NCI-H2029 treated with DMSO at 0.1 percent for 48 hours (cell line): ENCODE measurements at places on chromosomes 13 and 19.
A peak's percentile ranks its signal among the peaks of the same experiment; 100 is the strongest.

DNA sequence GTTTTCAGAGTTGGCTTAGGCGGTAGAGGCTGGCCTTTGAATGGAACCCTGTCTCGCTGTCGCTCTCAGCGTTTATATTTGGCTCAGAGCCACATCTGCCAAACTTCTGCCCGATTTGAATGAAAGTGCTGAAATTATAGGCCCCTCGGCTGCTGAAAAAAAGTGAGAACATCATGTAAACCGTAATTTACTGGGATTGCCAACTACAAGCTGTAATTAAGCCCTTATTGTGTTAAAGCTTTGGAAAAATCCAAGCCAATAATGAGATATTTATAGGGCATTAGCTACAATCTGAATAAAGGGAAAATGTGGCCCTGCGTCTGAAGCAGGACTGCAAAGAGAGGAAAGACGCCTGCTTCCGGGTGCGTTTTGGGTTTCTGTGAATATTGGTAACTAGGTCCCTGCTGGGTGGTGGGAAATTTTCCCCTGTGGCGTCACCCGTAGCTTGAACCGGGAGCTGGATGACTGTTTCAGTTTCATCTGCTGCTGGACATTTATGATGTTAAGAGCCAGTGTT, 9.9 kb downstream of the DNM2 start:
- no peak for DNase-seq

DNA sequence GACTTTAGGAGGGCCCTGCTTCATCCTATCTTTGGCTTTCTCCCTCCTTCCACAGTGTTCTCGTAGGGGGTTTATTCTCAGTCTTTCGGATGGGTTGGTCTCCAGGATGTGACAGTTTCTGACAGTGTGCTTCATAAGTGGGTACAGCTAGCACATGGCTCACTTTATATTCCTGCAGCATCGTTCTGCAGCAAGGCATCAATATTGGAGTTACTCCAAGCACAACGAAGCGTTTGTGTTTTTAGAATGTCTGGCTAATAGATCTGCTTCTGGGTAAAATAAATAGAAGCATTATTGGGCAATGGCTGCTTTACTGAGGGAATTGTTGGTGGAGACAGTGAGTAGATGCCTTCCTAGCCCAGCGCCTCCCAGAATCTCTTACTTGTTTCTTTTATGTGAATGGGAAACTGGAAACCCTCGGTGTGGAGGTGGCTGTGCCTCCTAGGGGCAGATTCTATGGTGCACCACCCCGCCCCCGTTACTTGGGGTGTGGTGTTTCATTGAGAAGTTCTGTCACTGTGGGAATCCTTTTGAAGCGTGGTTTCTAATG, 2.0 kb downstream of the FARP1 start:
- no peak for DNase-seq

GRCh38 chr19:39265321-39265916, 2.8 kb upstream of the IFNL2 start:
- DNase-seq: no peak

DNA sequence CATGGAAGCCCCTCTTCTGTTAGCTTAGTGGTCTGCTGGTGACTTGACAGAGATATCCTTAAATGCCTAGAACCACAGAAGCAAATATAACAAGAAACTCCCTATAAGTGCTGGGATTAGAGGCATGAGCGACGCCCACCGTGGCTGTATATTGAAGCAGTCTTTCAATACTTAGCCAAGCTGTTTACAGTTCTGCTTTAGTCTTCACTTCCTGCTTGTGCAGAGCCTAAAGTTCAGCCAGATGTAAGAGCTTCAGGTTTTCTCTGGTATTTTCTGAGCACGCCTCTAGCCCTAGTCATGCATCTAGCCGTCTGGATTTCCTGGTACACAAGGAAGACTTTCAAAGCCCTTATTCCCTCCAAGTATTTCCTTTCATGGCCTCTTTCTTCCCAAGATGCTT, 28.5 kb downstream of the TRPM4 start:
- DNase-seq: no peak

GRCh38 chr13:48436661-48437288, 23.9 kb upstream of the LPAR6 start:
- DNase-seq: no peak

GRCh38 chr19:33445442-33446329, 72.2 kb downstream of the CEBPG start:
- no peak for DNase-seq

- DNase-seq: no peak
Measured at GRCh38 chr19:31286491-31286890, 62.7 kb downstream of the TSHZ3 start.

- no peak for DNase-seq
Measured at GRCh38 chr19:29587518-29587986, 18.5 kb upstream of the POP4 start.

DNA sequence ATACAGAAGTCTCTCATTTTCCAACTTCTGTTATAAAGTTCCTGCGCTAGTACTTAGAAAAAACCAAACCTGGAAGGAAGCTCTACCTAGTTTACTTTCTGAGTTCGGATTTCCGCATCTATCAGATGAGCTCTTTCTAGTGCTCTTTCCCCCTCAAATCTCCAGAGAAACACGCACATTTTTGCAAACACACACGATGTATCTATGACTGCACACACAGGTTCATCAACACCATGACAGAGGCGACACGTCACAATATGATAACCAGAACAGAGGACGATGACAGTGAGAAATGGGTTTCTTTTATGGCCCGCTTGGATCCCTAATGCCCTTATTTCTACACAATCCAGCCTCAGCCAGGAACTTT, 629 bp upstream of the LRRC63 start:
- no peak for DNase-seq

GRCh38 chr13:59346999-59347723, 816.6 kb downstream of the DIAPH3 start:
- no peak for DNase-seq

DNA sequence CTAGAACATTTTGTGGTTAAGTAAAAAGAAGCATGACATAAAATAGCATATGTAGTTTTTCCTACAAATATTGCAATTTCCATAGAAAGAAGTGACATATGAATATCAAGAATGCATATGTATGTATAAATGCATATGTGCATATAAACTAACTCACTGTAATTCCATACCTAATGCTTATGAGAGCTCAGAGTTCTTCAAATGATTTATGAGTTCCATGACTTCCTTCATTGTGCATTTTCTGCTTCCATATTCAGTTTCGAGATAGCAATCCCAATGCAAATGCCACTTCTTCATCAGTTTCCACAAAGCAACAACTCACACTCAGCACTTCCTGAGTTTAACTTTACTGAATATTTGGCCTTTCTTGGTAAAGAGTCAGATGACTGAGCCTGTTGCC, 1744.3 kb upstream of the MIR17HG start:
- DNase-seq: no peak

GRCh38 chr13:30334663-30335386, 27.5 kb upstream of the KATNAL1 start:
- peak; percentile 0 for DNase-seq

DNA sequence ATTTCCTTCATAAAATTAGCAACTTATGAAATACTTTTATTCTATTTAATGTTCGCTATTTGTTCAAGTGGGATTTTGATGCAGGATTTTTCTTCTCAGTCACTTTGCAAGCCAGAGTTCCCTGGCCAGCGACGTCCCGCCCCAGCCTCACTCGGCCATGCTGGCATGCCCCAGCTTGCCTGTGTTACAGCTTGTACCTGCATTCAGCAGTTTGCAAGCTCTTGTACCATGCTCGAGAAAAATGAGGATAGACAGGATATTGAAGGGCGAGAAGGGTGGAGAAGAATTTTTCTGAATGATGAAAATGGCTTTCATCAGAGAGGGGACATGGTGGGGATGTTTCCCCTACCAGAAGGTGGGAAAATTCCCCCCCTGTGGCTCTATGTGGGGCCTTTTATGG, 2180.2 kb upstream of the PCDH20 start:
- no peak for DNase-seq

- no peak for DNase-seq
Measured at GRCh38 chr19:7312816-7313215, 18.6 kb upstream of the INSR start.

- no peak for DNase-seq
Measured at GRCh38 chr13:41542281-41542680, 84.9 kb downstream of the RGCC start.

DNA sequence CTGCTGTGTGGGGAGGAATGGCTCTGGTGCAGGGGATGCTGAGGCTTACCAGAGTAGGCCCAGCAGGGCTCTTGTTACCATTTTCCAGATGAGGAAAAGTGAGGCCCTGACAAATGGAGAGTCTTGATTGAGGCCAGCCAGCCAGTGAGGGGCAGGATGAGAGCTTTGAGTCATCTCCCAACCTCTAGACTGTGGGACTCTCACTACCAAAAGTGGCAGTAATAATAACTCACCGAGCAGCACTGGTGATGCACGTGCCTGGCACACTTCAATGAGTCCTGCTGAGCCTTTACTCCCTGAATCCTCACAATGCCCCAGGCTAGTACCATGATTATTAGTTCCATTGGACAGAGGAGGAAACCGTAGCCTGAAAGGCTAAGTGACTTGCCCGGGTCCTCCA, 7.8 kb downstream of the CIC start:
- DNase-seq: no peak

DNA sequence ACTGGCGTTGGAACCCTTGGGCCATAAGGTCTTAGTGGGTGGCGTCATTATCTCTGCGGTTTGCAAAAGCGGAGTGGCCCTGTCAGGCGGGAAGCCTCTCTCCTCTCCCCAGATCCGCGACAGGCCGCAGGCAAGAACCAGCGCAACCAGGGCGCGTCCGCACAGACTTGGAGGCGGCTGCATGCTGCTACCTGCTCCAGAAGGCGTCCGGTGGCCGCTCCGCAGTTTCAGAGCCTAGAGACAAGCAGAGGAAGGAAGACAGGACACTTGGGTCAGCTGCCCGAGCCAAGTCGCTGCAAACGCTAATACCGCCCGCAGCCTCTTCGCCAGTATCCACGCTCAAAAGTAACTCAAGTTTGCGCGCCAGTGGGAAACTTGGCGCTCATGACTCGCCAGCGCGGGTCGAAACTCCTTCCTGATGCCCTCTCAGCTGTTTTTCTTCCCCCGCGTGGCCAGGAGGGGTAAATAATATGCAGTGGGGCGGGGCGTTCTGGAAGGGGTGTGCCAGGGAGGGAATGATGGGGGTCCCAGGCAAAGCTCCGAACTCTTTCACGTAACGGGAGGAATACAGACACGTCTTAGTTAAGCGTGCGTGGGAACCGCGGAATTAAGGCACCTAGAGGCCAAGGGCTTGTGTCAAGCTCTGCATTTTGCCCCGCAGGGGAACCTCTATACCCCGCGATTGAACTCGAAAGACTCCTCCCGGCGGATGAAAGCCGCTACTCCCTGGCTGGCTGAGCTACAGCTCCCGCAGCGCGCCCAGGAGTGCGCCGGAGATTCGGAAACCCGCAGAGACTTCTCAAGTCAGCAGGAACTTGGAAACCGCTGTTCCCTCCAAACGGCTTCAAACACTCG, at the start of gene EDNRB:
Gene EDNRB (minus strand): TSS at position 441 of the 855 bp plus-strand sequence. CDS start 258 bp downstream, at position 183.
- DNase-seq: no peak

- DNase-seq: no peak
Measured at GRCh38 chr19:43525836-43526771, 897 bp downstream of the ETHE1 start.

- no peak for DNase-seq
Measured at GRCh38 chr13:46605076-46605824, 52.3 kb downstream of the LRCH1 start.

DNA sequence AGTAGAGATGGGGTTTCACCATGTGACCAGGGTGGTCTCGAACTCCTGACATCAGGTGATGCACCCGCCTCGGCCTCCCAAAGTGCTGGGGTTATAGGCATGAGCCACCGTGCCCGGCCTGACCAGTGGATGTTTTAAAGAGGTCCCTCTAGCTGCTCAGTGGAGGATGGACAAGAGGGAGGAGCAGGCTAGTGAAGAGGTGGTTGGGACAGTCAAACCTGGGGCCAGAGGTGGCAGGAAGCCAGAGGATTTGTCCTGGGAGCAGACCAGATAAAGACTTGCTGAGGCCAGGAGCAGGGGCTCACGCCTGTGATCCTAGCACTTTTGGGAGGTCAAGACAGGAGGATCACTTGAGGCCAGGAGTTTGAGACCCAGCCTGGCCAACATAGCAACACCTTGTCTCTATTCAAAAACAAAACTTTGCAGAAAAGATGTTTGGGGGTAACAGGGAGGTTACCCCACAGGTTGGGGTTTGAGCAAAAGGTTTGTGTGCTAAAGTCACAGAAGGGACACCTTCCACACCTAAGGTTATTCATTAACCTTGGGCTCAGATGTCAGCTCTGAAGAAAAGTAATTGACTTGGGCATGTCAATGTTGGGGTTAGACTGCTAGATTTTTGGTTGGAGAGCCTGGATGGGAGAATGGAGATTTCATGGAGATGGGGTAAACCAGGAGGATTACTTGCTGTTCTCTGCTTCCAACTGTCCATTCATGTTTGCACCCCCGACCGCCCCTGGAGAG, 9.0 kb downstream of the BCAM start:
- no peak for DNase-seq

- DNase-seq: no peak
Measured at GRCh38 chr13:112775791-112776279, 86.0 kb downstream of the ATP11A start.

DNA sequence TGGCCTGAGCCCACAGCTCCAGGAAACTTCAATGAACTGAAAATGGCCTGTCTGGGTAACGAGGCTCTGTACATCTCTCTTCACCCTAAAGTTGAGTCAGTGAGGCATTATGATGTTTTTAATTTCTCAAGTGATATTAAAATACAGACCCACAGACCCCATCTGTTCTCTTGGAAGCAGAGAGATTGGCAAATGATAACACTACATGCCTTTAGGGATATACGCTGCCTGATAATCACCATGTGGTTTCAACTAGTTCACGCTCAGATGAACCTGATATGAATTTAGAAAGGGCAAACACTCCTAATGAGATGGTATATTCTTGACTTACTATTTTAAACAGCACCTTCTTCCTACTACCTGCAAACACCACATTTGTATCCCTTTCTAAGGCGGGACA, 127.5 kb downstream of the RFC3 start:
- no peak for DNase-seq

DNA sequence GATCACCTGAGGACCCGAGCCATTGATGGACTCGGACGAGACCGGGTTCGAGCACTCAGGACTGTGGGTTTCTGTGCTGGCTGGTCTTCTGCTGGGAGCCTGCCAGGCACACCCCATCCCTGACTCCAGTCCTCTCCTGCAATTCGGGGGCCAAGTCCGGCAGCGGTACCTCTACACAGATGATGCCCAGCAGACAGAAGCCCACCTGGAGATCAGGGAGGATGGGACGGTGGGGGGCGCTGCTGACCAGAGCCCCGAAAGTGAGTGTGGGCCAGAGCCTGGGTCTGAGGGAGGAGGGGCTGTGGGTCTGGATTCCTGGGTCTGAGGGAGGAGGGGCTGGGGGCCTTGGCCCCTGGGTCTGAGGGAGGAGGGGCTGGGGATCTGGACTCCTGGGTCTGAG, 888 bp downstream of the FGF21 start:
- DNase-seq: no peak

- DNase-seq: no peak
Measured at GRCh38 chr19:57026476-57026875, 93.3 kb upstream of the USP29 start.

GRCh38 chr13:40362502-40362901, 303.9 kb downstream of the FOXO1 start:
- no peak for DNase-seq

GRCh38 chr13:95536632-95537241, 15.8 kb upstream of the CLDN10 start:
- DNase-seq: no peak

GRCh38 chr19:2235381-2236063, 607 bp downstream of the PLEKHJ1 start:
- DNase-seq: peak; percentile 87
